ENCODE measurements at places on chromosomes 4 and X.

- DNase-seq, result no peak
These were observed 72.8 kb downstream of the DHX15 start for GRCh38 chr4:24511371-24512063.

GRCh38 chr4:140969296-140969695, 164.0 kb downstream of the RNF150 start:
- no peak for DNase-seq

- no peak for DNase-seq
These were observed 137.3 kb downstream of the TMEM144 start for GRCh38 chr4:158347556-158347955.

GRCh38 chr4:183443655-183444213, 702 bp upstream of the CDKN2AIP start:
- DNase-seq, result peak; percentile 15

- no peak for DNase-seq
These were observed 95.9 kb upstream of the MYOZ2 start for GRCh38 chr4:119039779-119040178.
